HFFc6 (cell line): ENCODE measurements at places on chromosomes 3 and 15.
A peak's percentile ranks its signal among the peaks of the same experiment; 100 is the strongest.

GRCh38 chr3:32056559-32057290 lies 49.7 kb upstream of the GPD1L start:
- DNase-seq, result no peak

- no peak for DNase-seq
Measured at GRCh38 chr15:52695154-52695553, 16.0 kb upstream of the ATOSA start.

DNA sequence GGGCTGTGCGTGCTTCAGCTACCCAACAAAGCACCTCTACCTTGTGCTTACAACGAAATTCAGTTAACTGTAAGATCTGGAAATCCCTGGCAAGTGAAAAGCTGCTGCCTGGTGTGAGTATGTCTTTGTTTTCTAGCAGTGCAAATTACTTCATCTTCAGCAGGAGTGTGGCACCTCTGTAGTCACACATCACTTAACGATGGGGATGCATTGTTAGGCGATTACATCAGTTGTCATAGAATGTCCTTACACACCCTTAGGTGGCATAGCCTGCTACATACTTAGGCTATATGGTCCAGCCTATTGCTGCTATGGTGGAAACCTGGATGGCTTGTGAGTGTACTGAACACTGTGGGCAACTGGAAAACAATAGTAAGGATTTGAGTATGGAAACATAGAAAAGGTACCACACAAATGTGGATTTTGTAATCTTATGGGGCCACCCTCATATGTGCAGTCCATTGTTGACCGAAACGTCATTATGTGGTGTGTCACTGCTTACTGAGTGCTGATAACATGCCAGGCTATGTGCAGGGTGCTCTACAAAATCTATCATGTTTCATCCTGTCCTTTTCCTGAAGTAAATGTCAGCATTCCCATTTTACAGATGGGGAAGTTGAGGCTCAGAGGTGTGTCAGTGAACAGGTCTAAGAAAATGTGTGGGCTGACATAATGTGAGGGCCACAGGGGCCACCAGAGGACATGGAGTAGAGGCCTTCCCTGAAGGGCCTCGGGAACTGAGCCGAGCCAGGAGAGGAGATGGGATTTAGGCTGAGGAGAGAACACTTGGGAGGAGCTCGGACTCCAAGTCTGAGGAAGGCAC lies 173.5 kb downstream of the VGLL4 start:
- DNase-seq, result no peak

- DNase-seq, result no peak
Measured at GRCh38 chr3:99373088-99373845, 265.1 kb upstream of the COL8A1 start.

DNA sequence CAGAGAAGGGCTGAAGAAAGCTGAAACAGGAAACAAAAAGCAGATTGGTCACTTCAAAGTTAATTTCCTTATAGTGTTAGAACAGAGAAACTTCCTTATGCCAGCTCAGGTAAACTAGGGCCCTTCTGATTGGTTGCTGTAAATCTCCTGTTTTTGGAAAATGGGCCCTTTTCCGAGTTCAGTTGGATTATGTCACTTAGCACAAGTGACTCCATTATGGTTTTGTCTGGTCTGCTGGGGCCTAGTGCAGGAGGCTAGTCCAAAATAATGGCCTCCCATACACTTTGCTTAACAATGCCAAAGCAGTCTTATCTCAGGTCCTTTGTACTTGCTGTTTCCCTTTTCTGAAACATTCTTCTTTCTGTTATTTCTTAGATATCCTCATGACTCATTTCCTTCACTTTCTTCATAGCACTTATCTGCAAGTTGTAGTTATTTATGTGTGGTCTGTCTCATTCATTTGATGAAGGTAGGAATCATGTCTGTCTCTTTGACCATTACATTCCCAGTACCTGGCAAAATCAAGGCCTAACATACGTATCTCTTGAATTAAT lies 7.7 kb upstream of the DCP1A start:
- DNase-seq, result no peak

DNA sequence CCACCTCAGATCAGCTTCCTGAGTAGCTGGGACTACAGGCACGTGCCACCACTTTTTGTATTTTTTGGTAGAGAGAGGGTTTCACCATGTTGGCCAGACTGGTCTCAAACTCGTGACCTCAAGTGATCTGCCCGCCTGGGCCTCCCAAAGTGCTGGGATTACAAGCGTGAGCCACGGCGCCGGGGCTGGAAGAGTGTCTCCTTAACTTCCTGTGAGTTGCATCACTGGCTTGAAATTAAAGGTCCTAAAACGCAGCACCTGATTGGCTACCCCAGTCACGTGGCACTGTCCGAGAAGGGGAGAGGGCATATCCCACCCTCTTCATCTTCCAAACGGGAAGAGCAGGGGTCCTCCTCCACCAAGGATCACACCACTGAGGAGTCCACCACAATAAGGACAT lies 5.5 kb upstream of the FAM174B start:
- no peak for DNase-seq

DNA sequence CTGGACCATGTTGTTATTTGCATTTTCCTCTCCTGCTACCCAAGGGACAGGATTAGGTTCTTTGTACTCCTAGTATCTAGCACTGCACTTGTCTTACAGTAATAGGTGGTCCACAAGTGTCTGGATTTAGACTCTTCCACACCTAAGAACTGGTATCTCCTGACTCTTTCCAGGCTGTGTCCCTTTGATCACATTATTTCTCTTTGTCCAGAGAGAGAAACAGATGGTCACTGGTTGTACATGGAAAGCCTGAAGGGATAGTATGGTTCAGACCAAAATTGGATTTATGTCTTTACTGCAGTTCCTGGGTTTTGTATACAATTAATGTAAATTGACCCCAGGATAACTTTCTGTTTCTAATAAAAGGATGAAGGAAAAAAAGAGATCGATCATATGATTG lies 64.0 kb downstream of the PDE8A start:
- DNase-seq, result no peak

GRCh38 chr15:69090197-69090948 lies 70.1 kb upstream of the GLCE start:
- DNase-seq, result peak; percentile 10
